ENCODE measurements at places on chromosomes 3 and 15.
A peak's percentile ranks its signal among the peaks of the same experiment; 100 is the strongest.

- DNase-seq = no peak
Observed at GRCh38 chr15:48913141-48913540, 35.2 kb downstream of the EID1 start.

GRCh38 chr3:46541835-46542234 is 24.3 kb downstream of the LRRC2 start:
- no peak for DNase-seq

DNA sequence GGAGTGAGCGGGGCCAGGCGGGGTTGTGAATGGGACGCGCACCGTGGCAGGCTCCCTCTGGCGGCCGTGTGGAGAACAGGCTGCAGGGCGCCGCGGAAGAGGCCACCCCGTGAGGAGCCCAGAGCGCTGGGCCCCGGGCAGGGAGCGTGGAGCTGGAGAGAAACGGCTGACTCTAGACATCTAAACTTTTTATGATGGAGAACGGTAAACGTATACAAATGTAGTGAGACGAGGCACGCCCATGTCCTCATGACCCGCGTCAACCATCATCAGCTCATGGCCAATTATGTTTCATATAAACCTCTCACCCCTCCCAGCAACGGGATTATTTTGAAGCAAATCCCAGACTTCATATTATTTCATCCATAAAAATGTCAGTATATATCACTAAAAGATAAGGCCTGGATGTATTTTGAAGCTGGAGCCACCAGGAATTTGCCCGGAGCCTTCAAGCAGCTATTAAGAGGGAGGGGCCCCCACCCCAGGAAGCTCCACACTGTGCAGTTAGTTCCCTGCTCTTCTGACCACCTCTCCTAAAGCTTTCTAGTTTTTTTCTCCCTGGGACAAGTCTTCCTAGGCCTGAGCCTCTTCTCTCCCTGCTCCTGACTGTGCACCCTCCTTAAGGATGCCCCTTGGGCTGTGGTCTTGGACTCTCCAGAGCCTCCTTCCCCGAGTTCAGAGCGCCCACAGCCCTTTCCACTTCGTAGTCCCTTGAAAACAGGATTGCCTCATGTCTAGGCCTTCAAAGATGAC is 149.5 kb downstream of the SMAD6 start:
- DNase-seq = peak; percentile 85

- DNase-seq = no peak
Observed at GRCh38 chr3:181631901-181632300, 79.8 kb upstream of the SOX2 start.

- no peak for DNase-seq
Observed at GRCh38 chr15:70212963-70213315, 115.2 kb upstream of the TLE3 start.

- DNase-seq = no peak
Observed at GRCh38 chr3:131397889-131398288, 16.3 kb downstream of the NUDT16 start.

Data from RKO (cell line).